ENCODE measurements at places on chromosomes 6 and 20.

DNA sequence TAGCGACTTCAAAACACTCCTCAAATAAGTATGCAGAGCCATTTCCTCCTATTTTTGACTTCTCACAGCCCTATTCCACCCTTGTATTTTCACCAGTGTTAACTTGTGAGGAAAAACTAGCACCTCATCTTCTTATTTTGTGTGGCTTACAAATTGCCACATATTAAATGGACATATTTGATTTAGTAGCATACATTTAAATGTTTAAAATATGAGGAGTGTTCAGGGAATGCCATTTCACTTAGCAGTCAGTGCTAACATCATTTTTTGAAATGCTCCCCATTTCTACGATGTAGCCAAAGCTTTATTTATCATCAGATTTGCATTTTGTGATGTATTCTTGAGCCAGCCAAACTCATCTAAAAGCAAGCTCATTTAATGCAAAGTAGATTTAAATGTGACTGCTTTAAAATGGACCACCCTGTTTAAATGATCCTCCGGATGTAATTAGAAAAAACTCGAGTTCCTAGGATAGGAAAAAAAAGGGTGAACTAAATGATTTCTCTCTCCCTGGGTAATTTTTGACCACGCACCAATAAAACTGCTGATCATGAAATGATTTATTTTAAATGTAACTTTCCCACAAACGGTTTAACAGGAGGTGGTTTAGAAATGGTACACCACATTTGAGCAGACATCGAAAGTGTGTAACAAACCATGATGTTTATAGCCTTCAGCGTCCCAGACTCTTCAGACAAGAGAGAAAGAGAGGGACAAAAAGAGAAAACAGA, 172.6 kb downstream of the CD83 start:
- no peak for DNase-seq

DNA sequence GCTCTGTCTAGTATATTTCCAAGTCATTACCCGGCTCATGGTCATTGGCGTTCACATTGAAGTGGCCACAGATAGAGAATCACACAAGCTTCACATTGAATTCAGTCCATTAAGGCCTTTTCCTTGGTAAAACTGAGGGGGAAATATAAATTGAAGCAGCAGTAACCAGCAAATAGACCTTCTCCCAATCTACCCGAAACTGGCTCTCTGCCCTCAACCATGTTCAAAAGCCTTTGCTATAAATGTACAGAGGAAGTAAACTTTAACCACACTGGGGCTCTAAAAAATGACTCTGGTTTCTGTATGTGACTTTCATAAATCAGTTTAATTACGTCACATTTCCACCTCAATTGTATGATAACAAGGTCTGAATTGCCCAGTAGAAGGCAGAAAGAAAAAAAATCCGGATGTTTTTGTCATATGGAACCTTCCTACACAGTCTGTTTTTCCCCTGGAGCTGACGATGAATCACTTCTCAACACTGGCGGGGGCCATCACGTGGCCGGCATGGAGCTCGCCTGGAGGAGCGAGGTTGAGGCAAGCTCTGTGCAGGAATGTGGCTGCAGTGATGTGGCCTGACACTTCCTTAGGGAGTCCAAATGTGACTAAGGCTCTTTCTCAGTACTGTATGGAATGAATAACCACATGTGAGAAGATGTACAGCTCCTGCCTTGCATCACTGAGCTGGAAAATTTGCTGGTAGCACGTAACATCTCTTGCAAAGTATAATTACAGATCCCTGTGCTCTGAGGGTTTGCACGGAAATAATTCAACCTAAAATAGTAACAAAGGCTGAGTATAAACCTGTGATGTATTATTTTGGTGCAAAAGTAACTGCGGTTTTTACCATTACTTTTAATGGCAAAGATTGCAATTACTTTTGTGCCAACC, 58.6 kb upstream of the SNX9 start:
- DNase-seq = no peak

DNA sequence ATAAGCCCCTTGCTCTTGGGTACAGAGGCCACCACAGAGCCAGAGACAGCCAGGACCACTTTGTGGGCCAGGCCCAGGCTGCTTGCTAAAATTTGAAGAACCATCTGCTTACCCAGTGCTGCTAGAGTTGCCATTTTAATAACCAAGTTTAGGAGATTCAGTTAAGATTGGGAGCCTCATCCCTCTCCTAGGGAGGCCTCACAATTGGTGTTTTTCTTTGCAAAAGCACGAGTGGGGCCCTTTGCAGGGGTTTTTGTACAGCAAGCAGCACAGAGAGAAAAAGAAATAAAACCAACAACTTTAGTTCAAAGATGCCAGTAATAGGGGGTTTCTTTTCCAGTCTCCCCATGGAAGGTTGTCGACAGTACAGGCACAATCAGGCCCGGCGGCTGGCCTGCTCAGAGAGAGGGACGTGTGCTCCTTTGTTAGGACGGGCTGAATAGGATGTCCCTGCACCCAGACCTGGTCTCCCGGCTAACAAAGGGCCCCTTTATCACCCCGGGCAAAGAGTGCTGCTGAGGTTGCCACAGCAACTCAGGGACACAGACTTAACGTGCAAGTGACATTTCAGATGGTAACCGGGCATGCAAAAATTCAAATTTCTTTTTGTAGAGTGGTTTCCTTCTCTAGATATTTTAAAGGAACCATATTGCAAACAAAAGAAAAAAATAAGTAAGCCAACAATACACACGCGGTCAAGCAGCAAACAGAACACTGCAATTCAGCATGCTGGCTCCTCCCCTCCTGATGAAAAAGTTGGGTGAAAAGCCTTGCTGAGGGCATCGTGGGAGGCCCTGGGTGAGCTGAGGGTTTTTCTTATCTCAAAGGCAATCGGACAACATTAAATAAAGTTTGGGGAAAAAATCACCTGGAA, 10.5 kb upstream of the TOX2 start:
- no peak for DNase-seq

- DNase-seq = no peak
Observed at GRCh38 chr6:125794342-125795137, 3.8 kb downstream of the NCOA7 start.

- DNase-seq = no peak
Observed at GRCh38 chr6:68826501-68826900, 191.4 kb downstream of the ADGRB3 start.
